B cell (primary cell): ENCODE measurements at places on chromosomes 5 and 9. TPM values are rescaled to one million over a fixed set of nuclear protein-coding genes. Genes with fewer than 3 reads are reported as not detected.

DNA sequence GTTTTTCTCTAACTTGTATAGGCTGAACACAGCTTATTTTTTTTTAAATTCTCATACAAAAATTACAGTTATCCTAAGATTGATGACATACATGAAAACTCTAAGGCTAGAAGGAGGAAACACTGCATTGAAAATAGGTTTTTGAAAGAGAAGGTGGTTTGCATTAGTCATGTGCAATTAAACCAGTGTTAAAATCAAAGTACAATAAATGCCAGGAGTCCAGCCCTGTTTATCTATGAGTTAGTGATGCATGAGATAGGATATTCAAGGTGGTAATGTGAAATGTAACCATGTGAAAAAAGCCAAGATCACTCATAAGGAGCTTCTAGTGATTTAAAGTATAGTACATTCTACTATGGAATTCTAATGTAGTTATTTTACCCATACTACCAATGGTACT is 444.9 kb upstream of the CYLC2 start:
- H3K27ac ChIP-seq = no peak overlapping the region
- H3K4me1 ChIP-seq = no peaks in the 10 kb centered on the region
- no peak for DNase-seq
- no peak overlapping the region for H3K4me3 ChIP-seq
- H3K27me3 ChIP-seq = no peaks in the 10 kb centered on the region

SPATA31D4 gene
- polyA plus RNA-seq = not detected in 2 replicates

PDE6A gene
- polyA plus RNA-seq = not detected in 2 replicates

- no peak overlapping the region for H3K4me3 ChIP-seq
- H3K27ac ChIP-seq = no peak overlapping the region
- peaks cover 10% of the 10 kb centered on the region for H3K27me3 ChIP-seq
- peak; percentile 53 for DNase-seq
Observed at GRCh38 chr9:89576404-89576839, 28.4 kb upstream of the GADD45G start.

DNA sequence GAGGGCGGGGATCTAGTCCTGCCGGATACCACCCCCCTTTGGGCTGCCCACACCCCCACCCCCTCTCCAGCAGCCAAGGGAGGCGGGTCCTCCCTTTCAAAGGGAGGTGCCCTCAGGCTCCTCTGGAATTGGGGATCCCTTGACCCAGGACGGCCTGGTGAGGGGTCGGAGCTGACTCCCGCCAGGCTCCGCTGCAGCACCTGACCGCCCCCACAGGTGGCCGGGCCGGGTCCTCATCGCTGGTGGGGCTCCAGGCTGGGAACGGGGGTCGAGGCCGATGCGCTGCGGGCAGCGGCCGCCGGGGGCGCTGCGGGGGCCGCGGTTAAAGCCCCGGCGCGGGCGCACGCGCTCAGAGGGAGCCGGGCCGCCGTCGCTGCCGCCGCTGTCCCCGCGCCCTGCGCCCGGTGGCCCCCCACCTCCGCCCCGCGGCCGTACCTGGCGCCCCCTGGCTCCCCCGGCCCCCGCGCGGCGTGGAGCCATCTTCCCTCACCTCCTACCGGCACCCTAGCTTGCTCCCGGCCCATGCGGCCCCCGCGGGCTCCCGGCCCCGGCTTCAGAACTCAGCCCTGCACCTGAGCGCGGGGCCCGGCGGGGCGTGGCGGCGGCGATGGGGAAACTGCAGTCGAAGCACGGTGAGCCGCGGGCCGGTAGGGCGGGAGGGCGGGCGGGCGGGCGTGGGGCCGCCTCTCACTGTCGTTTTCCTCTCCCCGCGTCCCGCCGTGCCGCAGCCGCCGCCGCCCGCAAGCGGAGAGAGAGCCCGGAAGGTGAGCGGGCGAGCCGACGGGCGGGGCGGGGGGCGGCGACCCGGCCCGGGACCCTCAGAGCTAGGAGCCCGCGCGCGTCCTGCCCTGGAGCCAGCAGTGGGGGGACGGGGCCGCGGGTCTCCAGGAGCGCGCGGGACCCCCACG is at the start of gene NKD2:
TSS of gene NKD2 (plus strand) at position 352 of the 908 bp plus-strand sequence. CDS start at position 608, 256 bp downstream.
- no peak within 1 kb of the TSS for H3K27ac ChIP-seq
- no peaks in the 10 kb centered on the region for H3K36me3 ChIP-seq
- H3K4me3 ChIP-seq = peak within 1 kb of the TSS; percentile 14
- H3K4me1 ChIP-seq = peaks cover 31% of the 10 kb centered on the region
- peak; percentile 64 for DNase-seq
- peaks cover 31% of the 10 kb centered on the region for H3K27me3 ChIP-seq

GRCh38 chr9:136230365-136230764 is 15.2 kb downstream of the QSOX2 start:
- no peak for DNase-seq
- peaks cover 75% of the 10 kb centered on the region for H3K4me1 ChIP-seq
- no peaks in the 10 kb centered on the region for H3K27me3 ChIP-seq
- peaks cover 59% of the 10 kb centered on the region for H3K36me3 ChIP-seq

- no peak overlapping the region for H3K4me3 ChIP-seq
- DNase-seq = no peak
- no peaks in the 10 kb centered on the region for H3K27me3 ChIP-seq
- no peaks in the 10 kb centered on the region for H3K36me3 ChIP-seq
Observed at GRCh38 chr9:37693260-37693659, 42.5 kb downstream of the FRMPD1 start.

- peak; percentile 31 for DNase-seq
- H3K4me3 ChIP-seq = no peak overlapping the region
- no peaks in the 10 kb centered on the region for H3K27me3 ChIP-seq
- no peak overlapping the region for H3K27ac ChIP-seq
- H3K36me3 ChIP-seq = no peaks in the 10 kb centered on the region
- no peaks in the 10 kb centered on the region for H3K4me1 ChIP-seq
Observed at GRCh38 chr9:130343445-130343918, 77.9 kb downstream of the HMCN2 start.

DNA sequence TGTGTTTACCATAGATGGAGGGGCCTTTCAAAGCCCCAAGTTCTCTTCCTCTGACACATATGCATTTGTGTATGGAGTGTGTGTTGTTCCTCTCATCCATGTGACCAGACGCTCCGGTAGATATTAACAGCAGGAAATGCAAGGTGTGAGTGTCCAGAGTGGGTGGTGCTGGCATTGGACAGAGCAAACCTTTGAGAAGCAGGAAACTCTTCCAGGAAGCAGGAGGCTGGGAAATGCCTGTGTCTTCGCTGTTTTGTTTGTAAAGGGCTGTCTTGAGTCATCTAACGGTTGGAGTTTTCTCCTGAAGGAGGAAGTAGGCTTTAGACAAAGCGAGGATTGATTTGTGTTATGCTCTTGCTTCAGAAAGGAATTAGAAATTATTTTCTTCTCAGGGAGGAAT is 370.9 kb downstream of the PLK2 start:
- no peak overlapping the region for H3K27ac ChIP-seq
- no peak overlapping the region for H3K4me3 ChIP-seq
- H3K27me3 ChIP-seq = no peaks in the 10 kb centered on the region
- no peak for DNase-seq

C9orf152 gene
- polyA plus RNA-seq = not detected in 2 replicates

EGFLAM gene
- not detected in 2 replicates for polyA plus RNA-seq

- H3K4me3 ChIP-seq = no peak overlapping the region
- DNase-seq = no peak
Observed at GRCh38 chr5:34490506-34491250, 165.4 kb upstream of the RAI14 start.

C5 gene
- polyA plus RNA-seq = 2.7 and 3.4 TPM in 2 replicates
